ENCODE measurements at places on chromosomes 2 and 18.

DNA sequence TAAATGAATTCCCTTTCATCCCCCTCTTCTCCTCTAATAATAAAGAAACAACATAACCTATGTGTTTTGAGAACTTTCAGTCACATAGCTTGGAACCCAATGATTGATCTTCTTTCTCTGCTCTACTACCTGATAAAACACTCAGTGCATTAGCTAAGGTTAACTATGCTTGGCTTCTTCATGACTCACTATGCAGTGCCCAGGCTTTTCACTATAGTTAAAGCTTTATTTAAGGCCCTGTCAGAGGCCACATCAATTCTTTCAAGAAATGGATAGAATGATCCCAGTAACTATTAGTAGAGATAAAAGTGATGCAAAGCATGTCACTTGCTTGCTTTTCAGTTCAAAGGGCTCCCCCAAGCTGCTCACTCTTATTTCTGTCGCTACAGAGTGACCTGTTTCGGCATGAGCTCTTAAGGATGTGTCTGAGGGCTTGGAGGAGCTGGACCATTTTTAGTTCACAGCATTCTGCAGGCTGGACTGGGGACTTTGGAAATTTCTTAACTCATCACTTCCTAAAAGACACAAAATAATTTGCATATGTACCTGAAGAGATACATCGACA lies 384.0 kb downstream of the LRRTM1 start:
- no peak for DNase-seq
- H3K27me3 ChIP-seq = no peaks in the 10 kb centered on the region
- no peak overlapping the region for H3K4me3 ChIP-seq
- no peaks in the 10 kb centered on the region for H3K4me1 ChIP-seq
- H3K27ac ChIP-seq = no peak overlapping the region

- H3K36me3 ChIP-seq = no peaks in the 10 kb centered on the region
- no peaks in the 10 kb centered on the region for H3K27me3 ChIP-seq
- H3K4me1 ChIP-seq = peaks cover 19% of the 10 kb centered on the region
- H3K4me3 ChIP-seq = no peak overlapping the region
These were observed 88.5 kb downstream of the CDH2 start for GRCh38 chr18:28088477-28088876.

- no peak for DNase-seq
- peaks cover 4% of the 10 kb centered on the region for H3K36me3 ChIP-seq
- H3K4me3 ChIP-seq = no peak overlapping the region
These were observed 8.8 kb downstream of the NABP1 start for GRCh38 chr2:191686729-191687128.

- H3K4me3 ChIP-seq = no peak overlapping the region
- no peaks in the 10 kb centered on the region for H3K4me1 ChIP-seq
- H3K36me3 ChIP-seq = no peaks in the 10 kb centered on the region
- DNase-seq = no peak
- no peak overlapping the region for H3K27ac ChIP-seq
- no peaks in the 10 kb centered on the region for H3K27me3 ChIP-seq
These were observed 97.2 kb upstream of the GPC1 start for GRCh38 chr2:240338274-240338673.
